ENCODE measurements at places on chromosomes 2 and 18. TPM values are rescaled to one million over a fixed set of nuclear protein-coding genes. Genes with fewer than 3 reads are reported as not detected.

- peaks cover 9% of the 10 kb centered on the region for H3K4me1 ChIP-seq
- no peak overlapping the region for H3K27ac ChIP-seq
- DNase-seq = no peak
- H3K36me3 ChIP-seq = no peaks in the 10 kb centered on the region
- no peaks in the 10 kb centered on the region for H3K27me3 ChIP-seq
- H3K4me3 ChIP-seq = no peak overlapping the region
Measured at GRCh38 chr2:197217541-197217940, 93.0 kb downstream of the ANKRD44 start.

DNA sequence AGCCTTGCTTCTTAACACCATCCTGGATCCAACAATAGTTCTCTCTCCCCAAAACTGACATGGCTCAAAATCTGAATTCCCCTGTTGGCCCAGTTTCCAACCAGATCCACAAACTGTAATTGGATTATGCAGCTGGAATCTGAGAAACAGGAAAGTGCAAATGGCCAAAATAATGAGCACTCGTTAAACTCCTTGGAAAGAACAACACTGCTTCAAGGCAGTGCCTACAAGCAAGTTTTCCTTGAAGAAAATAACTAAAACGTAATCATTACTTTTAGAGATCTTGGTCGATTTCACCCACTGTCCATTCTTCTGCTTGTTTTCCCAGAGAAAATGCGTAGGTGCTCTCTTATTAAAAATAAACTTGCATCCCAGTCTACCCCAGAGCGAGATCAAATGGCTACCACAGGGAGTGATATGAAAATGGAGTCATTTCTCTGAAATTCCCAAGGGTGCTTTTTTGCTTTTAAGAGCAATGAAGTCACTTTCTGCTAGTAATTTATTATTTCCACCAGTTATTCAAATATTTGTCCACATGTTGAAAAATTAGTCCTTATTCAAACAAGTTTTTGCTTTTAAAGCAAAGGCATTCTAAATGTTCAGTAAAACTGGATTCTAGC, 264.2 kb downstream of the C1D start:
- no peak overlapping the region for H3K27ac ChIP-seq
- H3K4me3 ChIP-seq = no peak overlapping the region
- DNase-seq = no peak
- H3K36me3 ChIP-seq = no peaks in the 10 kb centered on the region

DNA sequence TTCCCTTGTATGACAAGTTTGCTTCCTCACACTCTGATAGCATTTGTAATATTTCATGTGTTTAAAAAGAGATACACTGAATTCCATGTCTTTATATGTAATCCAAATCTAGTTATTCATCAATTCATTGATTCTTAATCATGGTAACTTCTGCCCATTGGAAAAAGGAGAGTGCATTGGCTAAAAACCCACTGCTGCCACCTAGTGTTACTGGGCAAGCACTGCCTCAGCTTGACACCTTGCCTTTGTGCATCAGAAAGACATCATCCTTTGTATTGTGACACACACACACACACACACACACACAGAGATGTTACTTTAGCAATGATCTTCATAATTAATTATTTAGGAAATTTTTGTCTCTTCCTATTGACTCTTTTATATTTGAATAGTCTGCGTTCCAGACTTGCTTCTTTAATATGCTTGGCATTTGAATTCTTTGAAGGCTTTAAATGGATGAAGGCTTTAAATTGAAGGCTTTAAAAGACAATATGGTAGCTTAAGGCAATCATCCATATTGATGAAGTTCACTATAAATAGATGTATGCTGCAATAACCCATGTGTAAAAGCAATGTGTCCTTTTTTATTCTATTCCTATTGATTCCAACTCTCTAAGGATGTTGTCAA, 414.2 kb upstream of the CHST9 start:
- no peaks in the 10 kb centered on the region for H3K4me1 ChIP-seq
- H3K4me3 ChIP-seq = no peak overlapping the region
- H3K27me3 ChIP-seq = no peaks in the 10 kb centered on the region
- DNase-seq = no peak
- no peaks in the 10 kb centered on the region for H3K36me3 ChIP-seq

DNA sequence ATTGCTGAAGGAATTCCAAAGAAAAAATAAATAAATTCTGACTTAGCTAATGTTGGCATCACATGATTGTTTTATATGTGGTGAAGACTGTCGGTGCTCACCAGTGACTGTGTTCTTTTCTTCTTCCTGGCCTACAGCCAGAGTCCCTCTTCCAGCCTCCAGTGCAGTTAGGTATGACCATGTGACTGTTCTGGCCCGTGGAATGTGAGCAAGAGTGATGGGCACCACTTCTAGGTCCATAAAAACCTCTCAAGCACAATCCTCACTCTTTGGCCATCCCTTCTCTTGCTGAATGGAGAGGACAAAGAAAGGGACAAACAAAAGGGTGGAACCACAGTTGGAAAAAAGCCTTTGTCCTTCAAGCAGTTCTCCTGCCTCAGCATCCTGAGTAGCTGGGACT, 39.0 kb upstream of the BMPR2 start:
- H3K36me3 ChIP-seq = peaks cover under 1% of the 10 kb centered on the region
- no peak overlapping the region for H3K4me3 ChIP-seq
- no peaks in the 10 kb centered on the region for H3K4me1 ChIP-seq
- no peak overlapping the region for H3K27ac ChIP-seq

DNA sequence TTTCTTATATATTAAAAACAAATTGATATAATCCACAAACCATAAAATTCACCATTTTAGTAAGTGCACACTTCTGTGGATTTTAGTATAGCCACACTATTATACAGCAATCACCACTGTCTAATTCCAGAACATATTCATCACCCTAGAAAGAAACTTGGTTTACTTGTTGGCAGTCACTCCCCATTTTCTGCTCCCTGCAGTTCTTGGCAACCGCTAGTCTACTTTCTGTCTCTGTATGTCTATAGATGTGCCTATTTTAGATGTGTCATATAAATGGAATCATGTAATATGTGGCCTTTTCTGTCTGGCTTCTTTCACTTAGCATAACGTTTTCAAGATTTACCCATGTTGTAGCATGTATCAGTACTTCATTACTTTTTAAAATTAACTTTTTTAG, 5.7 kb downstream of the CKAP2L start:
- no peaks in the 10 kb centered on the region for H3K36me3 ChIP-seq
- H3K4me3 ChIP-seq = no peak overlapping the region
- H3K4me1 ChIP-seq = peaks cover 2% of the 10 kb centered on the region
- DNase-seq = no peak
- no peaks in the 10 kb centered on the region for H3K27me3 ChIP-seq

GRCh38 chr2:74439803-74440377, 1.8 kb downstream of the RTKN start:
- H3K4me3 ChIP-seq = peak overlapping the region; percentile 65
- peak; percentile 70 for DNase-seq
- peaks cover 32% of the 10 kb centered on the region for H3K4me1 ChIP-seq
- no peaks in the 10 kb centered on the region for H3K27me3 ChIP-seq

- no peaks in the 10 kb centered on the region for H3K4me1 ChIP-seq
- H3K27me3 ChIP-seq = no peaks in the 10 kb centered on the region
- no peaks in the 10 kb centered on the region for H3K36me3 ChIP-seq
Measured at GRCh38 chr2:37357069-37357468, 12.6 kb downstream of the QPCT start.

DNA sequence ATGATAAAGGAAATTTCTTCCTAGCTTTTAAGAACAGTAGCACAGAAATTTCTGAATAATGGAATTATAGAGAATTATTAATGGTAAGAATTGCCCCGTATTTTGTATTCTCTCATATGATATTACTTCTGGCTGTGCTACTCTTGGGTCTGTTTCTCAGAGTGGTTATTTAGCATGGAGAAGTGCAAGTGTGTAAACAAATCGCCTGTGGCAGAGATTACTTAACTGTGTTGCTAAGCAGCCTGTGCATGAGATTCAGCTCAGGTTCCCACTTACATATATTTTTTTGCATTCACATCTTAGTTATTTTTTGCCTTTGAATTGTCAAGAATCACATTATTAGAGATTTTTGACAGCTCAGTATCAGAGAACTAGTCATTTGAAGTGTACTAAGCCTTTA, 80.1 kb upstream of the NFATC1 start:
- H3K4me1 ChIP-seq = no peaks in the 10 kb centered on the region
- DNase-seq = no peak
- no peaks in the 10 kb centered on the region for H3K27me3 ChIP-seq
- no peak overlapping the region for H3K27ac ChIP-seq
- no peak overlapping the region for H3K4me3 ChIP-seq
- peaks cover 35% of the 10 kb centered on the region for H3K36me3 ChIP-seq

- H3K27me3 ChIP-seq = no peaks in the 10 kb centered on the region
- no peak overlapping the region for H3K4me3 ChIP-seq
- no peak overlapping the region for H3K27ac ChIP-seq
- no peaks in the 10 kb centered on the region for H3K36me3 ChIP-seq
- no peaks in the 10 kb centered on the region for H3K4me1 ChIP-seq
Measured at GRCh38 chr2:139805441-139805840, 1025.3 kb upstream of the NXPH2 start.

- no peak overlapping the region for H3K4me3 ChIP-seq
- H3K27me3 ChIP-seq = no peaks in the 10 kb centered on the region
- no peak for DNase-seq
- no peak overlapping the region for H3K27ac ChIP-seq
- H3K4me1 ChIP-seq = no peaks in the 10 kb centered on the region
Measured at GRCh38 chr2:187338679-187339121, 109.4 kb downstream of the CALCRL start.

Gene SP140
- 0.47 TPM for total RNA-seq

Gene GPR39
- 1.6 TPM for total RNA-seq

Gene COL6A3
- 60.2 TPM for total RNA-seq

Data from suprapubic skin (tissue), 4 donors.